ENCODE measurements at places on chromosomes 3 and 15.

DNA sequence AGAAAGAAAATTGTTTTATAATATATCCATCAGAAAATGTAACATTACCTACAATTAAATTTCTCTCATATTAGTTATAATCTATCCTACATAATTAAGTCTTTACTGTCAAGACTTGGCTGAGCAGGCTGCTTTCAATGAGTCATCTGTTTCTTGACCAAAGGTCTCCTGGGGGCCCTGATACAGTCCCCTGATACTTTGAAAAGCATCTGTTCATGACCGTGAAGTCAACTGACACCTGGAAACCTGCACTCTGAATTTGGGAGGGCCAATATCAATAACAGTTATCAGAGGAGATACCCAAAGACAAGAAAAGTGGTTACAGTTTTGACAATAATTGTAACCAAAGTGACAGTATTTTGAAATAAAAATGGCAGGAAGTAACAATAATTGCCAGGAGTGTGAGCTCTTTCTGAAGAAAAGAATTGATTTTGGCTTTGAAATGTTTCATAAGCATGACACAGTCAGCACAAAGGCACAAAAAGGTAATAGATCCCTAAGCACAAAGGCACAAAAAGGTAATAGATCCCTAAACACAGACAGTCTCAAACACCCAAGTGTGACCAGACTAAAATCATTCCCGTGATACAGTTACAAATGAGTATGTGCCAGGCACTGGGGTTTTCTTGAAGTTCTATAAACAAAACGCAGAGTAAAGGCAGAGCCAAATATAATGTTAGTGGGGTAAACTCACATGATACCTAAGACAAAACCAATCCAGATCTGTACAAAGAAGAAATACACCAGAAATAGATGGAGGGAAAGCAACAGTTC lies 260.7 kb downstream of the PLOD2 start:
- DNase-seq, result no peak

- DNase-seq, result no peak
Observed at GRCh38 chr3:187629711-187630110, 40.5 kb downstream of the SST start.

GRCh38 chr15:60275624-60276023 lies 122.2 kb downstream of the ANXA2 start:
- DNase-seq, result no peak

GRCh38 chr3:16311960-16312451 lies 47.0 kb downstream of the OXNAD1 start:
- peak; percentile 77 for DNase-seq

DNA sequence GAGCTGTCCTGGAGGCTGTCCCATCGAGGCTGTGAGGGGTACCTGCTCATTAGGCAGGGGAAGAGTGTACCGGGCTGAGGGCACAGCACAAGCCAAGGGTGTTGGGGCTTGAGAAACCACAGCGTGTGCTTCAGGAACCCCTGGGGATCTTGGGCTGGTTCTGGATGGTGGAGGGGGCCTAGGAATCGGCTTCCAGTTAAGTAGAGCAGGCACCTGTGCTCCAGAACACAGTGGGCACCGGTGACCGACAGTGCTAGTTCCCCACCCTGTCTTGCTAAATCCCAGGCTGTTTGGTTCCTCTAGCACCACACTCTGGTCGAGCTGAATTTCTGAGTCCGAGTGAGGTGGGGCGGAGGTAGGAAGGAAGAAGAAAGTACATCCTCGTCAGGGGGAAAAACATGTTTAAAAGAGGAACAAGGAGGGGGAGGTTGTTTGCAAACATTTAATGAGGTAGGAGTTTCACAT lies 29.1 kb downstream of the SLC6A6 start:
- DNase-seq, result no peak

- DNase-seq, result no peak
Observed at GRCh38 chr3:37861620-37862041, at the start of gene CTDSPL. TSS of gene CTDSPL (plus strand) at chr3:37861880. CDS start at chr3:37862200, 320 bp downstream.

DNA sequence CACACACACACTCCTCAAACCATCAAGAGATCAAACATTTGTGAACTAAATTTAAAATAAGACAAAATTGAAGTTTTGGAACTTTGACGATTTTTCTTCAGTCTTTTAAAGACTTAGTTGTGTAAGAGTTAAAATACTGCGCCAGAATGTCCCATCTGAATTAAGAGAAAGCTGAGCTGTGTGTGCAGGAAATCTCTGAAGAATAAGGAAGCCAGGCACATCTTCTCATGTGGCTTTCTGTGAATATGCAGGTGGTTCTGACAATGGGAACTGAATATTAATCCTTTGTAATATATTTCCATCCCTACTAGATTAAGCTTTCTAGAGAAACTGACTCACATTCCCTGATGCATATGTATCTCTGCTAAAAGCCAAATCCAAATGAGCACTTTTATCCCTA lies 60.1 kb upstream of the ICE2 start:
- DNase-seq, result no peak

DNA sequence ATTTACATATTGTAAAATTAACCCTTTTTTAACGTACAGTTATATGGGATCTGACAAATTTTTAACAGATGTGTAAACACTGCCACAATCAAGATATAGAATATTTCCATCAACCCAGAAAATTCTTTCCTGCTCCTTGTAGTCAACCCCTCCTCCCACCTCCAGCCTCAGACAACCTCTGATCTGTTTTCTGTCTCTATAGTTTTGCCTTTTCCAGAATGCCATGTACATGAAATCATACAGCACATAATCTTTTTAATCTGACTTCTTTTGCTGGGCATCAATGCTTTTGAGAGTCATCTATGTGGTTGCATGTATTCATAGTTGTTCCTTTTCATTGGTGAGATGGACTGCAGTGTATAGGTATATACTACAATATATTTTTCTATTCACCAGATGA lies 153.0 kb downstream of the SMAD6 start:
- no peak for DNase-seq

GRCh38 chr15:29094711-29095110 lies 174.9 kb downstream of the NSMCE3 start:
- DNase-seq, result no peak

DNA sequence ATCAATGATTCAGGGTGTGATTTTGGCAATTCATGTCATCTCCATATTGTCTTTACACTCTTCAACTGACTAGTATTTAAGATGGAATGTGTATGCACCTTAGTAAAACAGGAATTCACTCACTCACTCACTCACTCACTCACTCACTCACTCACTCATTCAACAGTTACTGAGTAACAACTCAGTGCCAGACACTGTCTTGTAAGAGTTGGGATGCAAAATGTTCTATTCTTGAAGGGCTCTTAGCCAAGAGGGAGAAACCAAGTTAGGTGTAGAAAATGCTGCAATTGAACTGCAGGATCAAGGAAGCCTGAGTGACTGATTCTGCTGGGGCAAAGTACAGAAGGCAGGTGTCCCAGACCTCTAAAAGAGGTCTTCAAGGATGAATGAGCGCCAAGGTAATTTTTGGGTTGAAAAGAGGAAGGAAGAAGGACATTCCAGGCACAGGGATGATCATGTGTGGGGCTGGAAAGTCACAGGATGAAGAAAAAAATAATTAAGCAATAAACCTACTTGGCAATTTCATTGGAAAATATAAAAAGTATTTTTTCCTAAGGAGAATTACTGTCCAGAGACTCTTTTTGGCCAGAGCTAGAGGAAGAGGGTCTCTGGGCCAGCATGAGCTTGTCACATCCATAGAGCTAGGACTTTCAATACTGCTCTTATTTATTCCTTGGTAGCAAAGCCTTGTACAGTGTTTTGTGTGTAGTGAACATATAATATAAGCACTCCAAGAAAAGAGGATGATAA lies 58.9 kb upstream of the ETV5 start:
- no peak for DNase-seq

GRCh38 chr15:88727439-88727838 lies 75.8 kb upstream of the ACAN start:
- DNase-seq, result no peak

GRCh38 chr15:66821307-66821706 lies 119.3 kb downstream of the SMAD6 start:
- DNase-seq, result no peak

- DNase-seq, result no peak
Observed at GRCh38 chr3:117863146-117863545, 1153.6 kb downstream of the TUSC7 start.

- DNase-seq, result no peak
Observed at GRCh38 chr3:185728630-185729336, 96.1 kb downstream of the IGF2BP2 start.

DNA sequence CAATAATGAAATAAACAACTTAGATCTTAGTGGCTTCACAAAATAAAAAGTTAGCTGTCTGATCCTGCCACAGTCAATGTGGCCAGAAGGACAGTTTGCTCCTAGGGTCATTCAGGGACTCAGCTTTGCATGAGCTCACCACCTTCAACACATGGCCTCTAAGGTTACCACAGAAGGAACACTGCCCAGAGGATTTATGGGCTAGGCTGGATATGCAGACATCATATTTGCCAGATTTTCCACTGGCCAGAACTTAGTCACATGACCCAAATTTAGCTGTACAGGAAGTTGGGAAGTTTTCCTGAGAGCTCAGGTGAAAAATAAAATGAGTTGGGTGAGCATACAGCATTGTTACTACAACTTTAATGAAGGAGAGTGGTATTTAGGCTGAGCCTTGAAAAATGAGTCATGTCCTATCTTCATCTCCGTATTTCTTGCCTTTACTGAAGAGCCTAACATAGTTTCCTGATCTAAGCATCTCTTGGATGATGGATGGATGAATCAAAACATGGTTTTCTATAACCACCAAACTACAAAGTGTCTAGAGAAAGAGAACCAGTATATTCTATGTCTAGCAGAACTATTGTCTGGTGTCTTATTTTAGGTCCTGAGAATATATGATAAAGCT lies 54.9 kb upstream of the TMEM108 start:
- no peak for DNase-seq

DNA sequence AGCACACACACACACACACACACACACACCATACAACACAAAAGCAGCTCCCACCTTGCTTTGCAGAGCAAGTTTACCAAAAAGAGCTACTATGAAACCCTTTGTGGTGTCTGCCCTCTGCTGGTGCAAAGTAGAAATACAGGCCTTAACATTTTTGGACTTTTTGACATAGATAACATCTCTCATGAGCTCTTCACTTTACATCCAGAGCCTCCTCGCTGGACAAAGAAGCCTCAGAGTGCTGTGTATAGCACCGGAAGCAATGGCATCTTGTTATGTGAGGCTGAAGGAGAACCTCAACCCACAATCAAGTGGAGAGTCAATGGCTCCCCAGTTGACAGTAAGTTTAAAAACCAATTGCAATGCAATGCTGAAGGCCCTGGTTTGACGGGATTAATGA lies 157.9 kb downstream of the CHL1 start:
- DNase-seq, result peak; percentile 17

- DNase-seq, result no peak
Observed at GRCh38 chr3:146249921-146250320, 984 bp downstream of the PLSCR4 start.

DNA sequence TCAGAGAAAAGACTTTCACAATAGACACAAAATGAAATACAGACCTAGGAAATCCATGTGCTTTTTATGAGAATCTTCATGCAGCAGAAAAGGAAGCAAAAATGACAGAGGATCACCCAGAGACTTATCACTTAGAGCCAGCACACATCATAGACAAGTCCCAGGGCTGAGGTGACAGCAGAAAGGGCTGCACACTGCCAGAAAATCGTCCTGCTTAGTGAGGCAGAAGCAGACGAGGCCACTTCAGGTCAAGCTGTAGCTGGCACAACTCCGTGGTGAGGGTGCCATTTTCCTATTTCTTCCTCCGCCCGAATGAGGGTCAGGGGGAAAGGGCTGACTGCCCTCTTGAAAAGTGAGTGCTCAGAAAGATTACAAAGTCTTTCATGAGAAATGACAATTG lies 95.9 kb upstream of the TNIK start:
- DNase-seq, result no peak

DNA sequence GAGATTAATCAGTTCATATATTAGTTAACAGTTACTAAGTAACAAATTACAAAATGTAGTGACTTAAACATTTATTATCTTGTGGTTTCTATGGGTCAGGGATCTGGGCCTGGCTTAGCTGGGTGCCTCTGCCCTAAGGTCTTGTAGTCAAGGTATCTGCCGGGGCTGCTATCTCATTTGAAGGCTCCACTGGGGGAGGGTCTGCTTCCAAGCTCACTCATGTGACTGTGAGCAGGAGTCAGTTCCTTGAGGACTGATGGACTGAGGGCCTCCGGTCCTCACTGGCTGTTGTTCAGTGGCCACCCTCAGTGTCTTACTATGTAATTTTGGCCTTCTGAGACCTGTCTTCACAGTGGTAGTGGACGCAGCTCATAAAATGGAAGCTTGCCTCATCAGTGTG lies 135.9 kb upstream of the PLXNA1 start:
- no peak for DNase-seq

DNA sequence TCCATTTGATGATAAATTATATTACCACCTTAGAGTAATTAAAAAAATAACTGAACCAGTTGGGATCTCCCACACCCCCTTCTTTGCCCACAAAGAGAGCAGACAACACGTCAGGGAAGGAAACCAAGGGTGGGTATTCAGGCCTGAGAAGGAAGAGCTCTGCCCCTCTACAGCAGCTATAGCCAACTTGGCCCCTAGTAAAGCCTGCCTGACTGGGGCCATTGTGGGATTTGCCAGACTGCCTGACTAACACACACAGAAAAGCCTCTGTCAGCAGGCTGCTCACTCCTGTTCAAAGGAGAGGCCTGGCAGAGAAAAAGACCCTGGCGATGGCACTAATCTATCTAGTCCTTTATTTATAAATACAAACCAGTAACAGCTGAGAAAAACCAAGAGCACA lies 41.4 kb downstream of the ATP8B4 start:
- no peak for DNase-seq

GRCh38 chr3:162845918-162846317 lies 1349.3 kb downstream of the OTOL1 start:
- DNase-seq, result no peak

DNA sequence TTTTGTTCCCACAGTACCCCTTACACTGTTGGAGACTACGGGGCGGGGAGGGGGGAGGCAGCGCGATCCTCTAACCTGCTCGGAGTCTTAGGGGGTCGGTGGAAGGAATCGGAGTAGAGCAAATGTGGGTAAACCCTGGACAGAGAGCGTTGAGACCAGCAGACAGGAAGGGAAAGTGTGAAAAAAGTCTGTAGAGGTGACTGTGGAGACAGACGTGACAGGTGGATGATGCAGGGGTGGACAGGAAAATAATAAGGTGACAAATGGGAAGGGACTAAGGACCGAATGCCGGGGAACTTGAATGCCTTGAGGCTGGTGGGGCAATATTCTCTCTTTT lies 424 bp downstream of the EAF2 start:
- peak; percentile 20 for DNase-seq
